ENCODE measurements at places on chromosomes 5 and 9.

- H3K4me1 ChIP-seq: peaks cover 30% of the 10 kb centered on the region
- peaks cover 95% of the 10 kb centered on the region for H3K27me3 ChIP-seq
- H3K4me3 ChIP-seq: no peak overlapping the region
- no peak overlapping the region for H3K27ac ChIP-seq
- no peaks in the 10 kb centered on the region for H3K36me3 ChIP-seq
- no peak for DNase-seq
These were observed 219.2 kb downstream of the MEF2C start for GRCh38 chr5:88663793-88664216.

DNA sequence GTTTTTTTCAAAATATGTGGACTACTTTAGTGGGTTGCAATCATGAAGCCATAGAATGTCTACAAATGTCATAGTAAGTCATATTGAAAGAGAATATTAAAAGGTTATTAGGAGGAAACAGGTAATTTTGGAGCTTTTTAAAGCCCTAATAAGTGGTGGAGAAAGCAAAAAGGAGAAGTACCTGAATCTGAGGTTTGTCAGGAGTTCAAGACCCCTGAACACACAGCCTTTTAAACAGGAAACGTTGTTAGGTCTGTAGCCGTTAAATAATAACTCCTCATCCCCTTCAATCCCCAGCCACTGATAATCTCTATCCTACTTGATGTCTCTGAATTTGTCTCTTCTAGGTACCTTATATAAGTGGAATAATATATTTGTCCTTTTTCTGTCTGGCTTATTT lies 51.1 kb downstream of the SPEF2 start:
- H3K4me1 ChIP-seq: no peaks in the 10 kb centered on the region
- H3K4me3 ChIP-seq: no peak overlapping the region
- H3K36me3 ChIP-seq: peaks cover 4% of the 10 kb centered on the region
- no peaks in the 10 kb centered on the region for H3K27me3 ChIP-seq

GRCh38 chr5:122741681-122742080 lies 33.2 kb upstream of the SNX2 start:
- peaks cover 4% of the 10 kb centered on the region for H3K27me3 ChIP-seq
- no peak overlapping the region for H3K4me3 ChIP-seq
- no peak overlapping the region for H3K27ac ChIP-seq
- no peak for DNase-seq

- peaks cover 6% of the 10 kb centered on the region for H3K27me3 ChIP-seq
- H3K4me1 ChIP-seq: peaks cover 57% of the 10 kb centered on the region
- no peak overlapping the region for H3K27ac ChIP-seq
- peaks cover 12% of the 10 kb centered on the region for H3K36me3 ChIP-seq
These were observed 12.8 kb downstream of the FAM81B start for GRCh38 chr5:95403996-95404395.

- no peaks in the 10 kb centered on the region for H3K36me3 ChIP-seq
- H3K27me3 ChIP-seq: peaks cover 6% of the 10 kb centered on the region
- no peak for DNase-seq
- no peak overlapping the region for H3K27ac ChIP-seq
These were observed 129.5 kb downstream of the NPR3 start for GRCh38 chr5:32840606-32841005.

- H3K27ac ChIP-seq: no peak overlapping the region
- peaks cover 8% of the 10 kb centered on the region for H3K4me1 ChIP-seq
- peaks cover 11% of the 10 kb centered on the region for H3K27me3 ChIP-seq
- H3K36me3 ChIP-seq: no peaks in the 10 kb centered on the region
- no peak overlapping the region for H3K4me3 ChIP-seq
- no peak for DNase-seq
These were observed 231.0 kb downstream of the FRMD3 start for GRCh38 chr9:83307066-83307724.

DNA sequence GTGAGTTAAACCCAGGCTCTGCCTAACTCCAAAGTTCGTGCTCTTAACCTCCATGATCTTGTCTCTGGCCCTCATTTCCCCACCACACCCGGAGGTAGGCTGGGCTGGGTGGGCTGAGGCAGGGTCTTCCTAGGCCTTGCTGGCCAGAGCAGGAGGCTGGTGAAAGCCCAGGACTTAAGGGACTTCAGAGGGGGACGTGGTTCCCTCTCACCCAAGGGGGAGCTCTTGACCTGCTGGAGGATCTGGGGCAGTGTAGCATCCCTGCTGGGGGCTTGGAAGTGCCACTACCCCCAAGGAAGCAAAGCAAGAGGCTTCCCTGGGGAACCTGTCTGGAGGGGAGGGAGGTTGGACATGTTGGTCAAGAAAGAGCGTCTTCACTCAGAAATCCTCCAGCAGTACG lies 14.7 kb downstream of the PITX1 start:
- peaks cover 50% of the 10 kb centered on the region for H3K27me3 ChIP-seq
- no peaks in the 10 kb centered on the region for H3K36me3 ChIP-seq
- no peak for DNase-seq
- no peak overlapping the region for H3K27ac ChIP-seq

- peaks cover 11% of the 10 kb centered on the region for H3K27me3 ChIP-seq
- no peak overlapping the region for H3K4me3 ChIP-seq
- no peak for DNase-seq
- H3K27ac ChIP-seq: peak overlapping the region; percentile 62
These were observed 27.3 kb upstream of the HSPA9 start for GRCh38 chr5:138602371-138603000.

DNA sequence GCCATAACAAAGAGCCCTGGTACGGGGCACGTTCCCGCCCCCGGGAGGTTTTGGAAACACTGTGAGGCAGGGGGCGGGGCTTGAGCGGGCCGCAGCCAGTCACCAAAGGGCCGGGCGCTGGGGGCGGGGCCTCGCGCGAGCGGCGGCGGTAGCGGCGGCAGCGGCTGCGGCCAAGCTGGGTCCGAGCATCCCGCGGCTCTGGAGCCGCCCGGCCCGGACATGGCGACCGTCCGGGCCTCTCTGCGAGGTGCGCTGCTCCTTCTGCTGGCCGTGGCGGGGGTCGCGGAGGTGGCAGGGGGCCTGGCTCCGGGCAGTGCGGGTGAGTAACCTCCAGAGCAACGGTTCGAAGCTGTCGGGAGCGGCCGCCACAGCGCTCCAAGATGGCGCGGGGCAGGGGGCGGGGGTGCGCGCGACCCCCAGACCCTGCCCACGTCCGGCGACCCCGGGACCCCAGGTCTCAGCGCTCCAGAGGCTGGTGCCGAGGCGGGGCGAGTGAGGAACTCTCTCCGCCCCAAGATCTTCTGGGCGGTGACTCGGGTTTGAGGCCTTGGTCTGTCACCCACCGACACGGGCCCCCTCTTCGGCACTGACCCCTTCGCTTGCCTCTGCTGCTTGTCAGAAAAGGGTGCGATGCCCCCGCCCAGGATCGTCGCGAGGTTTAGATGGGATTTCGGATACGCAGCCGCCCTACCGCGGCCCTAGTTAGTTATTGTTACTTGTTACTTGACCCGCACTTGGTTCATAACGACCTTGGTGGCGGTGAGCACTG lies at the start of gene RECK:
RECK (plus strand) TSS at position 134 of the 769 bp plus-strand sequence; CDS start at position 220, 86 bp downstream.
- H3K27ac ChIP-seq: peak within 1 kb of the TSS; percentile 54
- H3K4me1 ChIP-seq: peaks cover 38% of the 10 kb centered on the region
- peak within 1 kb of the TSS; percentile 94 for H3K4me3 ChIP-seq
- peaks cover 7% of the 10 kb centered on the region for H3K27me3 ChIP-seq

GRCh38 chr9:89466451-89467277 lies 31.2 kb downstream of the SEMA4D start:
- H3K27me3 ChIP-seq: no peaks in the 10 kb centered on the region
- no peak overlapping the region for H3K4me3 ChIP-seq

DNA sequence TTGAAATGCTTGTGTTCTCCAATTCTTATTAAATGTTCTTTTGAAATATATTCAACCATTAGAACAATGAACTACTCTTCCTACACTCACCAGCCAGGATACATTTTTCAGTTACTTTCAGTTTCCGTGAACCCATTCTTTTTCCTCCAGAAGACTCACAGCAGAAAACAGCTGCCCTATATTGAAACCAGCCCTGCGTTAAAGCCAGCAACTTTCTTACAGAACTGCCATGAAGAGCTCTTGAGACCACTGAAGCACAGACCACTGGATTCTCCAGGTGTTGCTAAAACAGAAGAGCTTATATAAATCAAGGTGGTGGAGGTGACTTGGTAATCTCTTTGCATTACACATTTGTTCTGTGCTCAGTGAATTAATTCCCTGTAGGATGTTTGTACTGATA lies 365.9 kb upstream of the C9orf72 start:
- H3K4me3 ChIP-seq: no peak overlapping the region
- no peak overlapping the region for H3K27ac ChIP-seq
- H3K36me3 ChIP-seq: no peaks in the 10 kb centered on the region
- no peak for DNase-seq
- H3K4me1 ChIP-seq: peaks cover 43% of the 10 kb centered on the region

GRCh38 chr9:74958587-74958986 lies 5.9 kb upstream of the C9orf40 start:
- H3K4me3 ChIP-seq: no peak overlapping the region
- peaks cover 28% of the 10 kb centered on the region for H3K36me3 ChIP-seq
- H3K4me1 ChIP-seq: peaks cover 1% of the 10 kb centered on the region
- H3K27ac ChIP-seq: no peak overlapping the region

DNA sequence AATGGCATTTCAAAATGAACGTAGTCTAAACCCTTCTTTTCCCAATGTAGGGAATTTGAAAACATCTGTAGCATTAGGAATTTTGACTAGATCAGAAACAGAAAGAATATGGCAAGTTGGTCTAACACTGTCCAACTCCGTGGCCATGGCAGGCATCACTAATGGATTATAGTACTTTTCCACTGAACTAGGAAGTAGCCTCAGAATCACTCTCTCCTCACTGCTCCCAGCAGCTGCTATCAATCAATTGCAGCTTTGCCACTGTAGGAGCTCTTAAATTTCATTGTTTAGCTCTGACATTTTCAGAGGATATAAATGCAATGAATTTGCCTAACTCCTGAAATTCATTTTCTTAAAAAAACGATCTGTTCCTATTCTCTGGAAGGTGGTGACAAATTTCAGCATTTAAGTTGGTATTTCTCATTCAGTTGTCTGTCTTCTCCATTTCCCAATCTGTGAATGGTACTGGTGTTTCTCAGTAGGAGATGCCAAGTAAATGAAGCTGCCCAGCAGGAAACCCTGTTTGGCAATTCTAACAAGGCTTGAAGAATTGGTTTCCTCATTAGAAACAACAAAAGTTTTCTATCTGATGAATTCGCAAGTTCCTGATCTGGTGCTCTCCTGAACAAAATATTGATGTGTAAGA lies 64.7 kb downstream of the TLR4 start:
- no peak for DNase-seq
- no peak overlapping the region for H3K4me3 ChIP-seq
- H3K4me1 ChIP-seq: peaks cover 35% of the 10 kb centered on the region
- peak overlapping the region; percentile 84 for H3K27ac ChIP-seq
- peaks cover 7% of the 10 kb centered on the region for H3K27me3 ChIP-seq

Measured in nephron progenitor cell (in vitro differentiated cells).